ENCODE measurements at places on chromosomes 2 and 18.

GRCh38 chr18:5626130-5626880 is 82.5 kb upstream of the EPB41L3 start:
- no peak for DNase-seq

GRCh38 chr2:148756292-148756975 is 111.9 kb downstream of the EPC2 start:
- DNase-seq = no peak

- DNase-seq = no peak
Measured at GRCh38 chr2:165572151-165572550, 102.7 kb downstream of the CSRNP3 start.

GRCh38 chr2:18659915-18660314 is 70.5 kb upstream of the NT5C1B start:
- no peak for DNase-seq

DNA sequence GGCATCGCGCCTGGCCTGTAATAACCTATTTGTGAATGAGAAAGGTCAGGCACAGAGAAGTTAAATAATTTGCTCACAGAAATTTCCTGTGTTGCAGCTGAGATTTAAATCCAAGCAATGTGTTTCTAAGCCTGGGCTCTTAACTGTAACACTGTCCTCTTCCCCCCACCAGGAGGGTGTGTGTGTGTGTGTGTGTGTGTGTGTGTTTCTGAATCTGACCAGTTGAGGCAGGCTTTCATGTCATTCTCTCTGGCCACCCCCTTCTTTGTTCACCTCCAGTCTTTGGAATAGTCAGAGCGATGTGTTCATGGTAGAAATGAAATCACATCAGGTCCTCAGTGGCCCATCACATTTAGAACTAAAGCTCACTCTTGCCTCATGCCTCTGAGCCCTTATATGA is 81.2 kb downstream of the NEDD4L start:
- no peak for DNase-seq

DNA sequence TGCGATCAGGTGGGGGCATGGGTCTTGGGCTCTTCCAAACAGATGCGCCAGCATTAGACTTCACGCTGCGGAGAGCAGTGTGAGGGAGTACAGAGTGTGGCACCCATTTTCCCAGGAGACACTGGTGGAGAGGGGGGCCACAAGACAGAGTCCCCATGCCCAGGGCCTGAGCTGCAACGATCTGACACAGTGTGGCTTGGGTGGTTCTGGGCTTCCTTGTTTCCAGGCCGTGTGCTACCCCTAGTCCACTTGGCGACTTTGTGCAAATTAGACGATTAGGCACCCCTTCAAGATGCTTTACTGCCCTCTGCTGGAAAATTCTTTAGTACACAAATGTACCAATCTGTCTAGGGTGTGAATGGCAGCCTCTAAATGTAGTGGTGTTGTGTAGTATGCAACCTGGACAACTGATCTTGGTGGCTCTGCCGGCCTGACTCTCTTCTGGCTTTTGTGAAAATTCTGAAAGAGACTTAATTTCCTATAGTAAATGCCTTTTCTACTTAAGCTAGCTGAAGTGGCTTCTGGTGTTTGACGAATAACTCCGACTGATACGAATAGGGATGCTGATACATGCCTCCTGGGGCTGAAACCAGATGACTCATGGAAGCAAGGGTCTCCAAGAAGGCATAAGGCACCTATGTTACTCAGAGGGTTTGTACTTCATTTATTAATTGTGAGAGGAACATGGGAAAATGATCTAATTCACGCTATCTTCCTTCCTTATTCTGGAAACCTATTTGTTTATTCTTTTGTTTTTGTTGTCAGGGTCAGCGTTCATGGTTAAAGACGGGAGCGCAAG is 92.3 kb upstream of the SMAD2 start:
- peak; percentile 37 for DNase-seq

- no peak for DNase-seq
Measured at GRCh38 chr18:29979881-29980280, 1062.7 kb downstream of the DSC3 start.

DNA sequence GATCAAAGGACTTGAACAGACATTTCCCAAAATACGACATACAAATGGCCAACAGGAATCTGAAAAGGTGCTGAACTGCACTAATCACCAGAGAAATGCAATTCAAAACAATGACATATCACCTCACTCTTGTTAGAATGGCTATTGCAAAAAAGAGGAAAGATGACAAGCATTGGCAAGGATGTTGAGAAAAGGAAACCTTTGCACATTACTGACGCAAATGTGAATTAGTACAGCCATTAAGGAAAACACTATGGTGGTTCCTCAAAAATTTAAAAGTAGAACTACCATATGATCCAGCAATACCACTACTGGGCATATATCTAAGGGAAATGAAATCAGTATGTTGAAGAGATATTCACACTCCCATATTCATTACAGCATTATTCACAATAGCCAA is 57.7 kb upstream of the ASPRV1 start:
- no peak for DNase-seq

- DNase-seq = no peak
Measured at GRCh38 chr2:208280933-208281332, 14.9 kb downstream of the PIKFYVE start.

GRCh38 chr2:37796481-37796880 is 125.0 kb upstream of the CDC42EP3 start:
- no peak for DNase-seq

- no peak for DNase-seq
Measured at GRCh38 chr2:235007664-235008457, 56.0 kb downstream of the SH3BP4 start.

DNA sequence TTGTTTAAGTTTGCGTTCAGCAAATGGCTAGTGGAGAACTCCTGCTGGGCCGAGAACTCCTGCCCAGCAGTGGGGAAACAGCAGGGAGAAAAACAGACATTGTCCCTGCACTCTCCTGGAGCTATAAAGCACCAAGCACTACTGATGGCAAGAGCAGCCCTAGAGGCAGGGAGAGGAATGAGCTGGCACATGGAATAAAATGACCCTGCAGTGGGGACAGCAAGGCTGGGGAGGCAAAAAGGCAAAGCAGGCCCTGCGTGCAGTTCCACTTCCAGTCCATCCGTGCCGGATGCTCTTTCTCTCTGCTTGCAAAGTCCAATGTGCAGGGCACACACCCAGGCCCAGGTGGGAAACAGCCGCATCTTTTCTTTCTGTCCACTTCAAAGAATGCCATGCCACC is 415.5 kb downstream of the LRATD1 start:
- DNase-seq = no peak

DNA sequence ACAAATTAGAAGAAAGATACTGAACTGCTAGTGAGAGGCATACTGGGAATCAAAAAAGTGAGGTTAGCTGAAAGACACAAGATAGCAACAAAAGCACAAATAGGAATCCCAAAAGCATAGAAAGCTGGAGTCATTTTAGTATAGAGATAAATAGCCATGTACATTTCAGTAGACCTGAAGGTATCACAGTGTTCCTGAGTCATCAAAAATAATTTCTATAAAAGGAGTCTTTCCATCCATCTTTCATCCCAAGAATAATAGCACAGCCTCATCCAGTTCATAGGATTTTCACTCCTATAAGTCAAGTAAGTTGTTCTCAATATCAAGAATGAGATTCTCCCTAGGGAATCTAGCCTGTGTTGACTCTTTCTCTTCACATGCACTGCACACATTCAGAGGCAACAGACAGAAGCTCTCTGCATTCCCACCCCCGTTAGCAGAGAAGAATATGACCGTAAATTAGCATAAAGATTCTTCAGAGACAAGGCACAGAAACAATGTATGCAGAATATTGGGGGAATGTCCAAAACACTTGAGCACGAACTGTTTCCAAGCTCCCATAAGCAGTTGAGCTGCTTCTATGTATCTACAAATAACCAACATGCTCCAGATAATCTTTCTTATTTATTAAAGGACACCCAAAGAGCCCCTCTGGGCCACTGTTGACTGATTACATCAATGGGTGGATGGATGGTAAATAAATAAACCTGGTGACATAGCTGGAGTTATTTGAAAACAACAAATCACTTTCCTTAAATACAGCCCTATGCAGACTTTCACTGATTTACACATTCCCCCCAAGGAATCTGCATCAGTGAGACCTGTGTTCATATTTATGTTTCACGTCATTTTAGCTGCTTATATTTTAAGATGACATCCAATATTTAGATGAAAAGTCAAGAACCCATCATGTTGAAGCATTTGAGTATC is 174.5 kb upstream of the PKDCC start:
- DNase-seq = no peak

- peak; percentile 52 for DNase-seq
Measured at GRCh38 chr2:238139196-238140039, 950 bp downstream of the KLHL30 start.

DNA sequence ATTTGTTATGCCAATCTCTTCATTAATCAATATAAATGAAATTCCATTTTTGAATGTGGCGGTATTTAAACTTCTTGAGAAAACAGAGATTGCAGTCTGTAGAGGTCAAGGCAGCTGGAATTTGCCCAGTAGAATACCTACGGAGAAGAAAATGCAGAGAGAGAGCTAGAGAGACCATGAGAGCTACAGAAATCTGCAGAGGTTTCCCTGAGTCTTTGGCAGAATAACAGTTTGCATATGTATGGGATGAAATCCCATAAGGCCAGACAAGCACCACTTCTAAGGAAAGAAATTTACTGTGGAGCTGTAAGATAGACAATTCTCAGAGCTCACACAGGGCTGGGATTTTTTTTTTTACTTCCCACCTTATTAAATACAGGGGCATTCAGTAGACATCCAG is 23.6 kb upstream of the TMEFF2 start:
- DNase-seq = no peak

GRCh38 chr18:28366676-28367075 is 189.7 kb upstream of the CDH2 start:
- no peak for DNase-seq

DNA sequence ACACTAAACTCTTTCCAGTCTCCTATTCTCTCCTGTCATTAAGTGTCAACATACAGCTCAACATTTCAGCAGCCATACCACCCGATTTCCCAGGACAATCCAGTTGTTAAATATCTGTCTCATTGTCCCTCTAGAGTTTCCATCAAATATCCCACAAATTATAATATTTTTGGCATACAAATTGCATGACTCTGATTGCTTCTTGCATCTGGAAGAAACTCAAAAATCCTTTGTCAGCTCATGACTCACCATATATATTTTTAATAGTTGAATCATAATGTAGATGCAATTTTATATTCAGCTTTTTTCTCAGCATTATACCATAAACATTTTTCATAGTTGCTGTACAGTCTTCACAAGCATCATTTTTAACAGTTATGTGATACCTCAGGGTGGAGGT is 7.2 kb downstream of the SLC30A3 start:
- DNase-seq = no peak

- no peak for DNase-seq
Measured at GRCh38 chr2:2484301-2484700, 153.2 kb upstream of the MYT1L start.

DNA sequence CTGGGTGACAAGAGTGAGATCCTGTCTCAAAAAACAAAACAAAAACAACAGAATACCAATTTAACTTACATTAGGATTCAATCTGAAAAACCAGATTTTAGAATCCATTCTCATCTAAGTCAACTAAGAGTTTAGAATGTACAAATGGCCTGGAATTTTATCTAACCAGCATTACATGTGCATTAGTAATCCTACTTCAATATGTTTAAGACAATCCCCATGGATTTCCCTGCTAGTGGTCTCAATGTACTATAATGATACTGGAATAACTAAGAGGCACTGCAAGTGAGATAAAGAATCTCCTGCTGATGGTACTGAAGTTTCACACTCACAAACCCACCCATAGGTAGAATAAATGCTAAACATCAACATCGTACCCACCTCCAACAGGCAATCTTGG is 53.9 kb upstream of the DNER start:
- DNase-seq = no peak

DNA sequence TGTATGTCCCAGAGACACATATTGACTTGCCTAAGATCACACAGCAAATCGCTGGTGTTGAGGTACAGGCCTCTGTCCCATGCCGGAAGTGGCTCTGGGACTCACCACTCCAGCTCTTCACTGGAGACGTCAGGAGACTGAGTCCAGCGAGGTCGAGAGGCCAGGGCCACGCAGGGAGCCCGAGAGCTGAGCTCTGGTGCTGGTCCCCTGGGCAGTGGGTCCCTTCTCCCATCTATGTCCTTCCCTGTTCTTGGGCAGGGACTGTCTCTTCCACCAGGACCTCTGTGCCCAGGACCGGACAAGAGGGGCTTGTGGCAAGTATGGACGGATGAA is 62.4 kb upstream of the TWIST2 start:
- no peak for DNase-seq

DNA sequence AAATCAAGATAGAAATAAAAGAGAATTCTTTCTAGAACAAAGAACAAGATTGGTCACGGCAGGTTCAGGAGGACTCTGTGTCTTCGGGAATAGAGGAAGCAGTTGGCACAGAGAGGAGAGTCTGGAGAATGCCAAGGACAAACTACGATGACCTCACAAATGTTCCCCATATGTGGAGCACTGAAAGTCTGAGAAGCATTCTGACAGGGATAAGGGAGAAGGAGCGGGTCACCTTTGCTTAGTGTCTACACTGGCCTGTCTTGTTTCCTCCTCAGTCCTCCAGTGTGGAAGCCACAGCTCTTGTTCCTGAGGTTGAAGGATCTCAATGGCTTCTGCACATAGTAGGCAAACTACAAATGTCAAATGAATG is 338.8 kb downstream of the MYCN start:
- no peak for DNase-seq

DNA sequence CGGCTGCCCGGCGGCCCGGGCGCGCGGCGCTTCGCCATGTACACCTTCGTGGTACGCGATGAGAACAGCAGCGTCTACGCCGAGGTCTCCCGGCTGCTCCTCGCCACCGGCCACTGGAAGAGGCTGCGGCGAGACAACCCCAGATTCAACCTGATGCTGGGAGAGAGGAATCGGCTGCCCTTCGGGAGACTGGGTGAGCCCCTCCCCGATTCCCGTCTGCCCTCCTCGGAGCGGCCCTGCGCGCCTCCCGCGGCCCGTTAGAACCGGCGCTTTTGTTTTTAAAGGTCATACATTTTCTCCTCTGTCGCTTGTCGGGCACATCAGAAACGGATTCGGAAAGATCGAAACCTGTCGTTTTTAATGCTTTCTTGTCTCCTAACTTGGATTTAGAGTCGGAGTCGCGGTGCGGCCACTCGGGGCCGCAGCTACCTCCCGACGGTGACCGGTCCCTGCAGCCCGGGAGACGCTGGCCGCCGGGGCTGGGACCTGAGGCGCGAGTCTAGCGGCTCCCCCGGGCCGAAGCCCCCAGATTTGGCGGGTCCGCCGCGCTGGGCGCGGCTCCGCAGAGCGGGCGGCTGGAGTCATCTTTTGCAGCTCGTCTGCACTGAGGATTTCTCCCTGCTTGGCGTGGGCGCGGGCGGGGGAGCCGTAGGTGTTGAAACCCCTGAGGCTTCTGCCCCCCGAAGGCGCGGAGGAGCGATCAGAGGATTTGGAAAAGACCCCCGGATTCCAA is 519 bp downstream of the TTL start:
- peak; percentile 20 for DNase-seq

Data from hematopoietic multipotent progenitor cell treated with erythropoietin and hydrocortisone succinate and interleukin-3 and kit ligand, for 15 days (in vitro differentiated cells).